Activated CD8-positive, alpha-beta memory T cell treated with anti-CD3 and anti-CD28 coated beads for 1 hour (primary cell): ENCODE measurements at places on chromosomes 3 and 15.

GRCh38 chr3:162165346-162165745 is 668.7 kb downstream of the OTOL1 start:
- no peak for DNase-seq

DNA sequence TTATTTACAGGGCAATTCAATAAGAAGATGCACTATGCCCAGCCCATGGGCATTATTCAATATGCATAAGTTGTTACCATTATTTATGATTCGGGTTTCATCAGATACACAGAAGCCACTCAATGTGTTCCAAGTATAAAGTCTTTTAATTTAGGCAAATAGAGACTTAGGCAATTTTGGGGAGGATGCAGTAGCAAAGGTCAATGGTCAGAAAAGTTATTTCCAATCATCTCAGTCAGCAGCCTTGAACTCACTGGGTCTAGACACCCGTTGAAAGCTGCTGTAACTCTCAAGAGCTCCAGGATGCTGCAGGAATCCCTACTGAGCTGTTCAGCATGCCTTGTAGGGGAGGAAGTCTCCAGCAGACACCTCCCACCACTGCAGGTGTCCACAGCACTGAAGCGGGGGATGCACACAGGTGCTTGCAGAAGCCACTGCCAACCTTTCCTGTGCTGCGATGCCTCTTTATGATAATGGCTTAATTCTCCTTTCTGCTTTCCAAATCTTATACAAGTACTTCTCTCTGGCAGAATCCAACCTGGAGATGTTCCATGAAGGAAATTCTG is 155.0 kb upstream of the SUCLG2 start:
- DNase-seq, result no peak

DNA sequence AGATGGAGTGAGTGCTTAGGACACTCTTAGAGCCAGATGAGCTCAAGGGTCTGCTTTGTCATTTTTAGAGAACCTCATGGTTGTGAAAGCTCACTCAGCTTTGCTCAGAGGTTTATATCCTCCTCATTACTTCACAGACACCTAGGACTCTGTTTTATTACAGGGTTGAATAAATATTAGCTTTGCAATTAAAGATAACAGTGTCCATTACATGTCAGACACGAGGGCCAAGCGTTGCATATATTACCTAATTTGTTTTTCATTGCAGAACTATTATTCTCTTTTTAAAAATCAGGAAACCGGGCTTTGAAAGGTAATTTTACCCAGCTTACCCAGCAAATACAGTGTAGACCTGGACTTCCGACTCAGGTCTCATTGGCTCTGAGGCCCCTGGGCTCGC is 16.1 kb downstream of the MAP6D1 start:
- no peak for DNase-seq

GRCh38 chr3:138118612-138119422 is 3.4 kb upstream of the DZIP1L start:
- DNase-seq, result peak; percentile 27

DNA sequence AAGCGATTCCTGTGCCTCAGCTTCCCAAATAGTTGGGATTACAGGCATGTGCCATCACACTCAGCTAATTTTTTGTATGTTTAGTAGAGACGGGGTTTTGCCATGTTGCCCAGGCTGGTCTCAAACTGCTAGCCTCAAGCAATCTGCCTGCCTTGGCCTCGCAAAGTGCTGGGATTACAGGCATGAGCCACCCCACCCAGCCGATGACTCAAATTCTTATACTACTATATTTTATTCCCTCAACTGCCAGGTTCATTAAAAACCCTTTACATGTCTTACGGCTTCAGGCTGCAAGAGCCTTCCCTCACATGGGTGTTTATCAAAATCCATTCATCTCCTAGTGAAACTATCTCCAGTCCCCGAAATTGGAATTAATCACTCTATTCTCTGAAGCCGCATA is 63.4 kb downstream of the CBLB start:
- no peak for DNase-seq

- DNase-seq, result no peak
These were observed 724.1 kb downstream of the GRM7 start for GRCh38 chr3:7585052-7585451.

DNA sequence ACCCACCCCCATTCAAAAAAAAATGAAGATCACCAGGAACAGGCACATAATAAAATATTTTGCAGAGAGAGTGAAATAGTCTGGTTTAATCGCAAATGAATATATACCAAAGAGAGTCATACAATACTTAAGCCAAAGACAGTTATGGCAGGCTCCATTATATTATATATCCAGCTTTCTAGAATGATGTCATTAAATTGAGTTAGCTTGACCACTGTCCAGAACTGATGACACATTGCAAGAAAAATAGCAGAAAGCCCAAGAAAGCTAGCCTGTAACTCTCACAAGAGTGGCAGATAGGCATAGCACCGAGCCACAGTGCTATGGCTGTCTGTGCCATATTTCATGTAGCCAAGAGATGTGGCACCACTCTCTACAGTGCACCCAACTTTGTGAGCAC is 231.9 kb upstream of the SEMA6D start:
- no peak for DNase-seq

DNA sequence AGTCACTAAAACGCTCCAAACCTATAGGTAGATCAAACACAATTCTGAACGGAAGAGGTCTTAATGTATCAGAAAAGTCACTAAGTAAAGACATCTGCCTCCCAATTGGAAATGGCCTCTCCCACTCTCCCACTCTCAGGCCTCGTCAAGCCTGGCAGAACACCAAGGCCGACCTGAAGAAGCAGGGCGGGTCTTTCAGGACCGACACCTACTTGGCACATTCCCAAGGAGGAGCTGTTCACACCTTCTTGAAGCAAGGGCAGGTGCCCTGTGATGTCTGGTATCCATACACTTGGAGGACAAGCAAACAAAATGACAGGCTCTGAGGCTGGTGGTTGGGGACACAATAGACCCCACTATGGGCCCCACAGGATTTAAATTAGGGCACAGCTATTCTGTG is 30.0 kb downstream of the XXYLT1 start:
- no peak for DNase-seq

DNA sequence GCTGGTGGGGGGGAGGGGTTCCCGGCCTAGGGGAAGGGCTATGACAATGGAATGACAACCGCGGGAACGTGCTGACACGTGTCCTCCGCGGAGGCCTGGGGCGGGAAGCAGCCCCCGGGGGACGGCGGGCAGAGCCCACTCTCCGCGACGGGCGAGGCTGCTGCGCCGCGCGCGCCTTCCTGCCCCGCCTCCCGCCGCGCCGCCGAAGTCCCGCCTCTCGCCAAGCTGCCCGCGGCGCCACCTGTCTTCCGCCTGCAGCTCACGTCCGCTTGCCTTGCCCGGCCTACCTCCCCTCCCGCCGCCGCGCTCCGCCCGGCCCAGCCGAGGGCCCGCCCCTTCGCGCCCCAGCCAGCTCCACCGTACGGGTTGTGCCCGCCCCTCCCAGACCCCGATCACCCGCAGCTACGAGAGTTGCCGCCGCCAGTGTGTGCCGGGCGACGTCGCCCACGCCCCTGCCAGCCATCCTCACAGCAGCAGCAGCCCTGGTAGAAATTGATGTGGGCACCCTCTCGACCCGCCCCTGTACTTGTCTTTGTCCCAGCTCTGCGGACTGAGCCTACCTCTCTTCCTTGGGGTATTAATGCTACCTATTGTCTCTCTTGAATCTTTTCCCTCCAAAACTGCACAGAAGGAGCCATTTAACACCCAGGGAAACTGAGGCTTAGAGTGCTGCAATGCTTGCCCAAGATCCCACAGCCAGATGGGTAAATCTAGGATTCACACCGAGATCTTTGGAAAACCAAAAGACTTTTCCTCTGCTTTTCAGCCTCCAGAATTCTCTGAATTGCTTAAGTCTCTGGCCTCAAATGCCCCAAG is at the start of gene PARP16:
Gene PARP16 (minus strand): TSS at position 180 of the 816 bp plus-strand sequence. CDS start 457 bp downstream, outside the sequence.
- DNase-seq, result peak; percentile 89

- no peak for DNase-seq
These were observed 113.8 kb downstream of the ADCY5 start for GRCh38 chr3:123335007-123335670.

- DNase-seq, result no peak
These were observed 27.8 kb upstream of the FRMD4B start for GRCh38 chr3:69413551-69414207.

DNA sequence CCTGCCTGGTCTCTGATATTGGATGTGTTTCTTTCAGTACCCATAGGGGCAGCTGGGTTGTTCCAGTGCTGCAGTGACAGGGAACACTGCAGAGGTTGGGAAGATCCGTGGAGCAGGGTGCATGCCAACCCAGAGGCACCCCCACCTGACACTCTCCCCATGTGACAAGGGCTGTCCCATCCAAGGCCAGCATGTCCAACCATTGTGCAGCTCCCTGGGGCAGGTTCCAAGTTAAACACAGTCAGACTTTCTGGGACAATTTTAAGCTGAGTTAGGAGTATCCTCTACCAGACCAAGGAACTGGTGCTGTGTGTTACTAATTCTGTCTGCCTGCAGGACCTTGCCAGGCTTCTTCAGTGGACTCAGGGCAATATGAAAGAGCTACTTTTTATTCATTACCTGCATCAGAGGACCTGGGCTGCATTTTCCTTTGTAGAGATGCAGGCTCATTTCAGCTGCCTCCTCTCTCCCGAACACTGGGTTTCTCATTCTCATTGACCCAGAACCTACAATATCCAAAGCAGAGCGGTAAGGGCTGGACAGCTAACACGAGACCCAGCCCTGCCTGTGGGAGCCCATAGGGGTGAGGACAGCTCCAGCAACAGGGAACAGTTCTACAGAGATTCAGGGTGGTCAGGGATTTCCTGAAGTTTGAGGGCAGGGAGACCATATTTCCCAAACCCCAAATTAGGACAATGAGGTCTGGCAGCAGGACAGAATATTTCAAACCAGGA is 72.7 kb downstream of the SPSB4 start:
- no peak for DNase-seq

DNA sequence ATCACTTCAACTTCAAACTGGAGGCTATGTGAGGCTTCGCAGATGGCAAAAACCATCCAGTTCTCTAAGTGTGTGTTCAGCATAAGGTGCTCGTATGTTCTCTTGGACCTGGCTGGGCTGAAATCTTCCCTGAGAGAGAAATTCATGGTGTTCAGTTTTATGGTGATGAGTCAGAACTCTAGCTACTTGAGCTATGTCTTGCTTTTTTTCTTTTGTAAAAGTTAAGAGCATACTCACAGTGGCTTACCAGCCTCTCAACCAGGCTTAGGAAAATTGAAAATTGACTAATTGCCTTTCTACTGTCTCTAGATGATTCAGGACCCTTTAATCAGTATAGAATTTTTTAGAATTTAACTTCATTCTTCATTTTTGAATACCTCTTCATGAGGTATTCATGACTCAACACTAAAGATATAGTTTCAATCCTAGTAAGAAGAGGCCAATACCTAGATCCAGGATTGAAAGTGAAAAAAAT is 617.5 kb downstream of the TBL1XR1 start:
- DNase-seq, result no peak
